ENCODE measurements at places on chromosomes 3 and 15. TPM values are rescaled to one million over a fixed set of nuclear protein-coding genes. Genes with fewer than 3 reads are reported as not detected.

Gene ITIH3
- total RNA-seq, result 10.0 TPM

Gene RLBP1
- total RNA-seq, result not detected

DNA sequence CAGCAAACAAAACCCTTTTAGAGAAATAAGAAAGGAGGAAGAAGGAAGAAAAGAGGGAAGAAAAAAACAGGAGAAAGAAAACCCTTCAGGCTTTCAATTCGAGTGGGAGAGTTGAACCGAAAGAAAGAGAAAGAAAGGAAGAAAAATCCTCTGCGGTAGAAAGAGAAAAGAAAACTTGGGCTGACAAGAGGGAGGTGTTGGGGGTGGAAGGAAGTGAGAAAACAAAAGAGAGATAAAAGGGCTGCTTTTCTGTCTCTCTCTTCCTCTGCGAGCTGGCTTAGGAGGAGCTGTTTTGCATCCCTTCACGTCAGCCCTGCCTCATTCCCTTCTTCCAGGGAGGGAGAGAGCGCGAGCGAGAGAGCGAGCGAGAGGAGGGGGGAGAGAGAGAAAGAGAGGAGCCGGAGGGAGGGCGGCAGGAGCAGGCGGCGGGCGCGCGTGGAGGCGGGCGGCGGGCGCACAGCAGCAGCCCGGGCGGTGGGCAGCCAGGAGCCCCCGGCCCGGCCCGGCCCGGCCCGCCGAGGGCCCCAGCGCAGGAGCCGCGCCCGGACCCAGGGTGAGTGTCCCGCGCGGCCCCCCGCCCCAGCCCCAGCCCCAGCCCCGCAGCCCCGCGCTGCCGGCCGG, at the start of gene ZNF710:
ZNF710 (plus strand) TSS at position 263 of the 621 bp plus-strand sequence. CDS start 65,814 bp downstream, outside the sequence.
- DNase-seq, result peak; percentile 65

DNA sequence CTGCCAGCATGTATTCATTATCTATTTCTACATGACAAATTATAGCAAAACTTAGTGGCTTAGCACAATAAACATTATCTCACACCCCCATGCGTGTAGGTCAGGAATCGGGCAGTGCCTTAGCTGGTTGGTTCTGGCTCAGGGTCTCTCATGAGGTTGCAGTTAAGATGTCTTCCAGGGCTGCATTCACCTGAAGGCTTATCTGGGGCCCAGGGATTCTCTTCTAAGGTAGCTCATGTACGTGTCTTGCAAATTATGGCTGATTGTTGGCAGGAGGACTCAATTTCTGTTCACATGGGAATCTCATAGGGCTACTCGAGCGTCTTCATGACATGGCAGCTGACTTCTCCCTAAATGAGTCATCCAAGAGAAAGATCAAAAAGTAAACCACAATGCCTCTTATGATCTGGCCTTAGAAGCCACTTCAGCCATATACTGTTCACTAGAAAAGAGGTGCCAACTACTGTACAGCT, 42.9 kb upstream of the TSC22D2 start:
- DNase-seq, result no peak

GRCh38 chr3:155302891-155303290, 9.4 kb upstream of the STRIT1 start:
- DNase-seq, result no peak

DNA sequence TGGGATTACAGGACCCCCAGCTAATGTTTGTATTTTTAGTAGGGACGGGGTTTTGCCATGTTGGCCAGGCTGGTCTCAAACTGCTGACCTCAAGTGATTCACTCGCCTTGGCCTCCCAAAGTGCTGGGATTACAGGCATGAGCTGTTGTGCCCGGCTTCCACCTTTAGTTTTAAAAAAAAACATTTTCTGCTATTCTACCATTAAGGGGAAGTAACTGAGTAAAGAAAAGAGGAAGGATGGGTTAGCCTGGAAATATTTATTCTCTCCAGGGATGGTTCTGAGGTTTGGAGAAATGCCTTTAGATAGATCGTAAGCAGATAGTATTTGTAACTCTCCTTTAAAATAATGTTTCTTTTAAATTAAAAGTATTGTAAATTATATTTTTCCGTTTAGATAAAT, 3.1 kb downstream of the AP4E1 start:
- no peak for DNase-seq

- DNase-seq, result no peak
Measured at GRCh38 chr15:66827039-66827697, 125.1 kb downstream of the SMAD6 start.

Gene TYRO3
- total RNA-seq, result 34.8 TPM

- DNase-seq, result no peak
Measured at GRCh38 chr3:8647137-8647985, 2.8 kb upstream of the SSUH2 start.

Measured in uterus (tissue), 4 donors.